ENCODE measurements at places on chromosomes 16 and 17.

- no peak for DNase-seq
Measured at GRCh38 chr16:12160249-12160648, 183.7 kb downstream of the SNX29 start.

DNA sequence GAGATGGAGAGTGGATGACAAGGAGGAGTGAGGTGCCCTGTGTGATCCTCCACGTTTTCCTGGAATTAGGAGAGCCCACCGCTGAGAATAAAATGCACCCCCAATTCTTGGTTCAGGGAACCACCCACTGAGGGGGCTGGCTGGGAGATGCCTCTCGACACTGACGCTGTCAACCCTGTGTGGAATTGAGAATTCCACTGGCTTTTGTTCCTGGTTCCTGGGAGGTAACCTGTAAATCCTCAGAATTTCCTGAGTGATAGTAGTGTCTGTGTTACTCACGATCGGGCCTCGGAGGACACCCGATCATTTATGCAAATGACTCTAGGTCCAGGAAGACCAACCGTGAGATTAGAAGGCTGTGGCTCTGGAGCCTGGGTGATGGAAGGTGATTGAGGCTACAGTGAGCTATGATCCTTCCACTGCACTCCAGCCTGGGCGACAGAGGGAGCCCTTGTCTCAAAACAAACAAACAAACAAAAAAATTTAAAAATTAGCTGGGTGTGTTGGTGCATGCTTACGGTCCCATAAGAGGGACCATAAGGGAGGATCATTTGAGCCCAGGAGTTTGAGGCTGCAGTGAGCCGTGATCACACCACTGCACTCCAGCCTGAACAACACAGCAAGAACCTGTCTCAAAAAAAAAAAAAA, 11.7 kb upstream of the PRPSAP1 start:
- no peak for DNase-seq

DNA sequence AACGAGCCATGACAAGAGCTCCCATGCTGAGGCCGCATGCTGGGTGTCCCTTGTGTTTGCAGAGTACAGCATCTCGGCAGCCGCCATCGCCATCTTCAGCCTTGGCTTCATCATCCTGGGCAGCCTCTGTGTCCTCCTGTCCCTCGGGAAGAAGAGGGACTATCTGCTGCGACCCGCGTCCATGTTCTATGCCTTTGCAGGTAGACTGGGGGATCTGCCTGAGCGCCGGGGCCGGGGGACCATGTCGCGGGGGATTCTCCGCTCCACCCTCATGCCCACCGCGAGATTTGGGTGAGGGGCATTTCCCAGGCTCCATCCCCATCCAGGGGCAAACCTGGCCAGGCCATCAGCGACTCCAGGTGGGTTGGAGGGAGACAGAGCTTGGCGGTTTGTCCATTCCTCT, 10.7 kb downstream of the CACNG1 start:
- no peak for DNase-seq

DNA sequence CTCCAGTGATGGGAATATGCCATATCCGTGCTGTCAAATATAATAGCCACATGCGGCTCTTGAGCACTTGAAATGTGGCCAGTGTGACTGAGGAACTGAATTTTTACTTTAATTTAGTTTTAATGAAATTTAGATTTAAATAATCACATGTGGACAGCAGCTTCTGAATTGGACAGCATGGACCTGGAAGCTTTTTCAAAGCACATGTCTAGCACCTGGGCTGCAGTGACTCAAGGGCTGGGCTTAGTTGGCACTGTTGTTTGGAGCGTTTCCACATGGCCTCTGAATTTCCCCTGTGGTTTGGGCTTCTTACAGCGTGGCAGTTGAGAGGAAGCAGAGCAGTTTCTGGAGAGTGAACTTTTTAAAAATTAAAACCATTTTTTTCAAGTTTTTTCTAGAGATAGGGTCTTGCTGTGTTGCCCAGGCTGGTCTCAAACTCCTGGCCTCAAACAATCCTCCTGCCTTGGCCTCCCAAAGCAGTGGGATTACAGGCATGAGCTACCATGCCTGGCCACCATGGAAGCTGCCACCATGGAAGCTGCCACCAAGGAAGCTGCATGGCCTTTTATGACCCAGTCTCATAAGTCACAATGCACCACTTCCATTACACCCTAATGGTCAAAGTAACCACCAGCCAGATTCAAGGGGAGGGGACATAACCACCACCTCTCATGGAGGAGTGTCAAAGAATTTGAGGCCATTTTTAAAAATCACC, 6.7 kb upstream of the TOB1 start:
- DNase-seq = no peak
